ENCODE measurements at places on chromosomes 6 and 20.

DNA sequence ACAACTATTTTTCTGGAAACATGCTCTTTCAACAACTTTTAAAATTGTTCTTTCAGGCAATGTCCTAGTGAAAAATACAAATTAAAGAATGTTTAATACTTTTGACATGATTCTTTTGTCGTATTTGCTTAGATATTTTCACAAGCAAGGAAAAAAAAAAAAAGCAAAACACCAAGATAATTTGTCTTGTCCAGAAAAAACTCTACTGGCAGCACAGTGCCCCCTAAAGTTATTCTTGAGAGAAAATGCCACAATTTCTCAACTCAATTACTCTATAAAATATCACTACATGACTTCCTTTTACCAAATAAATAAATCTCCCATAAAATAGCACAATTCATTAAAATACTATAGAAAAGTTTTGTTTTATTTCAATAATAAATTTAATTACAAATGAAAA, 652.5 kb upstream of the EPHA7 start:
- DNase-seq, result no peak

GRCh38 chr6:131682442-131682841, 18.8 kb downstream of the OR2A4 start:
- no peak for DNase-seq

DNA sequence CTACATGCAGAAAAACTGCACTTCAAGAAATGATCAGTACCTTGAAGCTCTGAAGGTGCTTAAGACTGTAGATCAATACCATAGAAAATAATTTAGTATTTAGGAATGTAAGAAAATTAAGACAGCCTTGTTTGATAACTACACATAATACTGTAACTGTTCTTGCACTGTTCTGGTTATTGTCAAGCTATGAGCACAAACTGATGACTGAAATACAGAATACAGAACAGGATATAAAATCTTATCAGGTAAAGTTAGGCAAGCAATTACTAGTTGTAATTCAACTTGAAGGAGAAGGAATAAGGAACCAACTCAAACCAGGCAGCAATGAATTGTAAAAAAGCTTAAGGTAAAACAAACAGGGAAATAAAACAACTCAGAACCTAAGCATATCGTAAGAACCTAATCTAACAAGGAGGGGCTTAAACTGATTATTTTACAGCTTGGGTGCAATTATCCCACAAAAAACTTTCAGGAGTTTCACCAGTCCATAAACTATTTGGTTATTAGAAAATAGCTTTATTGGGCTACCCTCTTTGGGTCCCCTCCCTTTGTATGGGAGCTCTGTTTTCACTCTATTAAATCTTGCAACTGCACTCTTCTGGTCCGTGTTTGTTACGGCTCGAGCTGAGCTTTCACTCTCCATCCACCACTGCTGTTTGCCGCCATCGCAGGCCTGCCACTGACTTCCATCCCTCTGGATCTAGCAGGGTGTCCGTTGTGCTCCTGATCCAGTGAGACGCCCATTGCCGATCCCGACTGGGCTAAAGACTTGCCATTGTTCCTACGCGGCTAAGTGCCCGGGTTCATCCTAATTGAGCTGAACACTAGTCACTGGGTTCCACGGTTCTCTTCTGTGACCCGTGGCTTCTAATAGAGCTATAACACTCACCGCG, 97.7 kb downstream of the ATG5 start:
- DNase-seq, result no peak

GRCh38 chr6:89180971-89181370, 35.1 kb downstream of the PM20D2 start:
- no peak for DNase-seq

GRCh38 chr6:111870742-111871064, 2.5 kb downstream of the FYN start:
- DNase-seq, result no peak

- no peak for DNase-seq
Observed at GRCh38 chr6:111700135-111700690, 94.5 kb upstream of the TRAF3IP2 start.

GRCh38 chr6:33589731-33590530, 9.9 kb upstream of the BAK1 start:
- DNase-seq, result peak; percentile 59

- no peak for DNase-seq
Observed at GRCh38 chr20:57627339-57627738, 7.1 kb upstream of the ZBP1 start.

- no peak for DNase-seq
Observed at GRCh38 chr6:163369141-163369540, 45.4 kb upstream of the QKI start.

DNA sequence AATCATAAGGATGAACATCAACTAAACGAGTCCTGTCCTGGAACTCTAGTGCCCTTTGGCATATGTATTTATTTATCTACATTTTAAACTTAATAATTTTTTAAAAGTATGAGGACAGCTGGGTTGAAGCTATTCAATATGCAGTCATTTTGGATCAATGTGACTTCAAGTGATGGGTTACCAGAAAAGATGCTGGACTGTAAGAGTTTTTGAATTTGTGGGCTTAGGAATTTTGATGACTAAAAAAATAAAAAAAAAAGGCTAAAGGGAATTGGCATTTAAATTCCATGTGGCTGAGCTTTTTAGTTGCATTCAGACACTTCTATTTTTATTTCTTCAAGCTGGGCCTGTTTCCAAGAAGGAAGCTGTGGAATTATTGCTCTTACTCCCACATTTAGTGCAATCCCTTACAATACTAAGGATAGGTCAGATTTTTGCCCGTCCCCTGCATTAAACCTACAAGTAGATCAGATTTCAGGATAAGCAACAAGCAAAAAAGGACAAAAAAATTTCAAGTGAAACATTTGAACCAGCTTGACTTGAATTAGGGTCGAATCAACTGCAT, 704.2 kb upstream of the CITED2 start:
- DNase-seq, result no peak

GRCh38 chr6:136666041-136666440, 115.8 kb upstream of the MAP7 start:
- no peak for DNase-seq

- DNase-seq, result no peak
Observed at GRCh38 chr6:162907876-162908481, 180.2 kb downstream of the PACRG start.

DNA sequence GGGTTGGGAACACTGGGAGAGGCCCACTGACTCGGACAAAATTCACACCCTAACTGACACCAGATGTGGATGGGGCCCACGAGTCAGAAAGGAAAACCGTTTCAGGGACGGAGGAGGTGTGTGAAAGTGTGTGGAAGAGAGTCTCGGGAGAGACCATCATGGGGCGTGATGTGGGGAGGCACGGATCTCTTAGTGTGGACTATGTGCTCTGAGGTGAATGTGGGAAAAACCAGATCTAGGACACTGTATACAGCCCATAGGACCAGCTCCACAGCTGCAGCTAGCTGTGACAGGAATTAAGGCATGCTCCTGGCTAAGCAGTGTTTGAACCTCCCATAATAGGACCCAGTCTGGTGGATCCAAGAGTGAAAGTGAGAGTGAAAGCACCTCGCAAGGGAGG, 691.3 kb downstream of the PHF3 start:
- DNase-seq, result no peak

DNA sequence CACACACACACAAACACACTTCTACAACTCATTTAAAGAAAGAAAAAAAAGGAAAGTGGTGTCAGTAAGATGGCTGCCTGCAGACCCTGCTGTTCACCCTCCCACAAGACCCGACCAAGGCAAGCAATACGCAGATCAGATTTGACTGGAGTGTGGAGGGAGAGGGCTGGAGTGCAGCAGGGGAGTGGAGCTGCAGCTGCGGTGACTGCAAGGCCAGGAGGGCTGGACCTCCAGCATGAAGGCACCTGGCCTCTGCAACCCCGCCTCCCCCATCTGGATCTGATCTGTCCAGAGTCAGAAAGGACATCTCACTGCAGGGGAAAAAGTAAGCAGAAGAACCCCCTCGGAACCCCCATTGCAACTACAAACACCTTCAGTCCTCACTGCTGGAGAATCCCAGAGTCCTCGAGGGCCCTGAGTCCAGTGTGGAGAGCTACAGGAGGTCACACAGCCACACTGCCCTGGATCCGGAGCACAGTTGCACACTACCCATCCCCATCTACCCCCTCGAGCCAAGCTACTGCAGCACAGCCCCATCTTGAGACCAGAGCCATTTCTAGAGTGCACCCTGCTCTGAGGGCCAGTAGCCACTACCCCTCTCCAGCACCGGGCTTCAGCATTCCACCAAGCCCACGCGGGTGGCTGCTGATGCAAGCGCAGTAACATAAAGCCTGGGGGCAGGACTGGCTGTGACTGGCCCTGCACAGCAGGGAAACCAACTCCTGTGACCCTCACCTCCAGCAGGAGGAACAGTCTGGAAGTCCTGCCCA, 41.9 kb upstream of the SRSF6 start:
- no peak for DNase-seq

- no peak for DNase-seq
Observed at GRCh38 chr20:50491168-50491567, 19.0 kb upstream of the PTPN1 start.

DNA sequence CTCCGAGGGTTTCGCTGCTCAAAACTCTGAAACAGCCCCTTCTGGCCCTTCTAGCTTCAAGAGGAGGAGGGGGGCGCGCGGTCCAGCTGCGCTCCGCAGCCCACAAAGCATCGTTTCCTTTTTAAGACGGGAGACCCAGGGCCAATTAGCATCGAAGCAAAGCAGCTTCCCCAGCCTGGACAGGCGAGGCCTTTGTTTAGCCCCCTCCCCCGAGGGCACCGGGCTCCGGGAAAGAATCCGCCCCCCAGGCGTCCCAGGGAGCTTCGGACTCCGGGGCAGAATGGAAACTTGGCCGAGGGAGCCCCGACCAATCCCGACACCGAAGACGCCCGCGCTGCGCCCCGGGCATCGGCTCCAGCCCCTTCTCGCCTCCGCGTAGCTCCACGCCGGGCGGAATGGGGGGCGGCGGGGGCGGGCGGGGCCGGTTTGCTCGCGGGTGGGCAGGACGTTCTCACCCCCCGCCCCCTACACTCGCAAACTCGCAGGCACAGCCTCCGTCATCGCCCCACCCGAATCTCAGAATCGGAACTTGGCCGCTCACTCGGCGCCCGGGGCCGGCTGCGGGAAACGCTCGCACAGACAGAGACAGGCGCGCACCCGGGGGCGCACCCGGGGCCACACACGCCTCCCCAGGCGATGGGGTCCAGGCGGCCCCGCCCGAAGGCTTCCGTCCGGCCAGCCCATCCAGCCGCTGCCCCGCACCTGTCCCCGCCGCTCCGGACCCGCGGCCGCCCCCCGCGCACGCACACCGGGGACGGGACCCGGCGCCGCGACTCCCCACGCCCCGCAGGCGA, 628 bp downstream of the NKAIN4 start:
- no peak for DNase-seq

DNA sequence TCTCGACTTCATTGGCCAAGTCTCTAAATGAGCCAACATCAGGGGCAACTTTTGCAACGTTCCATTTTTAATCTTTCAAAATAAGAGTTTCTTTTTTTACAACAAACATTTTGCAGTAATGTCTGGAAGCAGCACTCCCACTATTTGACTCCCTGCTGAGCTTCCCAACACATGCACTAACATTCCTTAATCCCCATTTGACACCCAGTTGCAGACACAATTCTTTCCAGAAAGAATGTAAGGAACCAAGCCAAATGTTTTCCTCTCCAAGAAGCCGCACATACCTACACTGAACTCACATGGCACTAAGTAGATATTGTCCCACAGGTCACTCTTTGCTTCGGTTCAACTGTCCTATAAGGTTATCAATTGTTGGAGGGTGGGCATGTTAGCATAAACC, 165.6 kb downstream of the GRM1 start:
- no peak for DNase-seq

GRCh38 chr6:25883536-25883935, 9.5 kb upstream of the SLC17A3 start:
- DNase-seq, result no peak

- DNase-seq, result no peak
Observed at GRCh38 chr6:88381289-88381642, 215.1 kb upstream of the CNR1 start.

DNA sequence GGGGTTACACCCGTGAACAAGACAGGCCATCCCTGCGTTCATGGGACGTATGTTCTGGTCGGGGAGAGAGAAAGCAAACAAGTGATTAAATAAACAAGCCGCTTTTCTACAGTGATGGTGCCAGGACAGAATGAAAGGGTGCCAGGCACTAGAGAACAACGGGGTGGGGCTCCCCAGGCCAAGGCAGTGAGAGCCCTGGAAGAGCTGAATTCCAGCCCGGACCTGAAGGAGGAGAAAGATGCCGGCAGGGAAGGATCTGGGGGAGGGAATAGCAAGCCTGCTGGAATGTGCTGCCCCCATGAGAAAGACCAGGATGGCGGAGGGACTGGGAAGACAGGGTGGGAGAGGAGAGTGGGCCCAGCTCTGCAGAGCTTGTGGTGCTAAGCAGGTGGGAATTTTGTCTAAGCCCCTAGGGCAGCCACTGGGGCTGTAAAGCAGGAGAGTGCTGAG, 7.5 kb downstream of the SNAI1 start:
- DNase-seq, result no peak

GRCh38 chr6:124694139-124694705, 268.0 kb upstream of the RNF217 start:
- no peak for DNase-seq

- DNase-seq, result no peak
Observed at GRCh38 chr6:88403486-88403885, 237.3 kb upstream of the CNR1 start.

- no peak for DNase-seq
Observed at GRCh38 chr6:35492974-35493284, 4.0 kb downstream of the TEAD3 start.

GRCh38 chr6:155660251-155660977, 204.8 kb upstream of the NOX3 start:
- DNase-seq, result no peak

- no peak for DNase-seq
Observed at GRCh38 chr20:37711994-37712964, 18.4 kb downstream of the CTNNBL1 start.

- no peak for DNase-seq
Observed at GRCh38 chr6:17442196-17442595, 48.8 kb downstream of the CAP2 start.

DNA sequence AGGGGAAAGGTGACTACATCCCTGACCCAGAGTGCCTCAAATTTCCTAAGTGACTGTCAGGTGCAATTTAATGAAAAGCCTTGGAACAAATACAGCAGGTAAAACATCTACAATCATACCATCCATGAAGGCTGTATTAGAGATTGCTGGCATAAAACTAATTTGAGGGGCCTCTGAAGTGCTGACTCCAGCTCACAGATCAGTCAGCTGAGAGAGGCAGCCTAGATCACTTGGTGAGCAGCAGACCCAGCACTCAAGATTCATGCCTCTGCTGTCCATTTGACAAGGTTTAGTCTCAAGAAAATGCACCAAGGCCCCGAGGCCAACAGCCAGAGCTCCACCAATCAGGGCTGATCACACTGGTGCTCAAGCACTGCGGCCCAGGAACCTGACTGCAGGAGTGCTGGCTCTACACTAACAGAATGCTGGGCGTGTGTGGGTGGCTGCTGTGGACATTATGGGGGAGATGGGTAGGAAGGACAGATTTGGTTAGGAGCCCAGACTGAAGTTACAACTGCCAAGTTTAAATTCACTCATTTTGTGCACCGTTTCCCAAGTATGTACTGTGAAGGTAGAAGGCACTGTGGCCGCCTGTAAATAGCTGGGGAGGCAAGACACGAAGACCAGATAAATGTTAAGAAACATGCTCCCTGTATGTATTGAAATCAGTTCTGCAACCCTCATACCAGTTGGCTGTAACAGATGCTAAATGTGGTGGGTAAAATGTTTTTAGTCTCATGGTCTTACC, 28.2 kb downstream of the SNX5 start:
- DNase-seq, result no peak

- no peak for DNase-seq
Observed at GRCh38 chr6:16048221-16048620, 80.7 kb upstream of the MYLIP start.
